Fibroblast of upper back skin (primary cell): ENCODE measurements at places on chromosomes 1 and 21.

- no peak for DNase-seq
These were observed 40.2 kb downstream of the DPT start for GRCh38 chr1:168688644-168689326.

DNA sequence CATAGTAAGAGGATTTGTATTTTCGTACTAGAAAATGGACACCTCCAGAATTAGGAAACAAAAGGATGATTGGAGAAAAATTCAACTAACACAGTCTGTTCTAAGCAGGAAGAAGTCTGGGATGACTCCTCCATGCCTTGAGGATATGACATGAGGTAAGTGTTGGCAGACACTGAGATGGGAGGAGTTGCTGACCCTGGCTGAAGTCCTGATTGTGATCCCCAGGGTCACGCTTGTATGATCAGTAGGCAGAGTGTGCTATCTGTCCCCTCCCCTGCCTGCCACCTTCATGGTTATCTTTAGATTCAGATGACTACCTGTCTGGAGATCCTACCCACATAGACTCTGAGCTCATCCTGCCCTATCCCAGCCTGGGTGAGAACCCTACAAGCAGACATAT lies 249.1 kb downstream of the C1orf94 start:
- no peak for DNase-seq

GRCh38 chr1:104072915-104073371 lies 323.2 kb downstream of the AMY1C start:
- DNase-seq: no peak

- no peak for DNase-seq
These were observed 62.9 kb downstream of the NID1 start for GRCh38 chr1:236002025-236002390.
